ENCODE measurements at places on chromosomes 7 and 10. TPM values are rescaled to one million over a fixed set of nuclear protein-coding genes. Genes with fewer than 3 reads are reported as not detected.
A peak's percentile ranks its signal among the peaks of the same experiment; 100 is the strongest.

DNA sequence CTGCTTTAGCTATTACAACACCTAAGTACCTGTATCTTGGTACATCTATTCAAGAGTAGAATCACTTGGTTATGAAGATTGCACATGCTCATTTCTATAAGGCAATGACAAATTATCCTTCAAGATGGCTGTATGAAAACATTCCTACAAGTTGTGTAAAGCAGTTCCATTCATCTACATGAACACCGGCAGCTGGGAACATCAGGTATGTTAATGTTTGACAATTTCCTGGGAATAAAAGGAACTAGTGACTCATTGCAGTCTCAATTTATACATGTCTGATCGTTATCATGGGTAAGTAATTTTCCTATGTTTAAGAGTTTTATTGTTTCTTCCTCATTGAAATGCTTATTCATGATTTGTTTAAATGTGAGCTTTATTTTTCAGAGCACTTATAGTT is 203.2 kb upstream of the SEMA3E start:
- no peak for DNase-seq

DNA sequence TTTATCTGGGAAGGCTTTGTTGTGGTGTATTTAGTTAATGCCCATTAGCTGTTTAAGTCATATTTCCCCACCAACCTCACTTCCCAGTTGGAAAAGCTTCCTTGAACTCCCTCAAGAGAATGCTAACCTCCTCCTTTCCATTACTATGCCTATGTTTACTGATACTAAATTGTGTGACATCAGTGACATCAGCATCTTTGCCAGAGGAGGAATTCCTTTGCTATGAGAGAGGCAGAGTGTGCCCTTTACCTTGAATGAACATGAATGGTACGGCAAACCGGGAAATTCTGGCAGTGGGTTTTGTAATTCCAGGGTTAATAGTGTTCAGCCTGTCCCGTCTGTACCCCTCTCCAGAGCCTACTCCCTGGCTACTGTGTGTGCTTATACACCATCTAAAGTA is 22.1 kb upstream of the GLCCI1 start:
- DNase-seq, result no peak

GRCh38 chr10:122543676-122544445 is 16.7 kb upstream of the DMBT1 start:
- peak; percentile 58 for DNase-seq

DNA sequence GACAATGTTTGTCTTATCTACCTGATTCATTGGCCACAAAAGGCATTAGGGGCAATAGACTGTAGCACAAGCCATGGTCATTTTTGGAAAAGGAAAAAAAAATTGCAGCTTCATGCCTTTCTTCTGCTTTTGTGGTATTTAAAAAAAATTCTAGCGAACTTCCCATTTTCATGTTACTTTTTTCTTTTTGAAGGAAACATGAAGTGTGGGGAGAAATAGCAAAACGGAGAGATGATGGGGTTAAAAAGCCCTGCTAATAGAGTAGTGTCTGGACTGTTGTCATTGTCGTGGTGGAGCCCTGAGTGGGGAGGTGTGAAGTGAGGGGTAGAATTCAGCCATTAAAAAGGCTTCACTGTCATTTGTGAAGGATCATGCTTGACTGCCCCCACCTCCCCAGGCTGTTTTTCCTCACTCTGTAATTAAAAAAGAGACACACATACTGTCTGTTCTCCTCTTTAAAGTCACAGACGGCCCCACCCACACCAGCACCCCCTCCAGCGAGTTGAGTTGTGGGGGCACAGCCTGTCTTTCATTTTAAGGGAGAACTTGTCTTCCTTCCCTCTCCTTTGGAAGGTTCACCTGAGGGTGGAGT is 272.4 kb downstream of the CREB5 start:
- peak; percentile 42 for DNase-seq

HOXA5 gene
- polyA plus RNA-seq, result 25.3 TPM

TACR2 gene
- 1.0 TPM for polyA plus RNA-seq
